AG04449 (cell line): ENCODE measurements at places on chromosomes 6 and 20.

- no peak for DNase-seq
Measured at GRCh38 chr6:11972806-11973205, 39.3 kb upstream of the HIVEP1 start.

- no peak for DNase-seq
Measured at GRCh38 chr6:56644366-56644765, 1.7 kb upstream of the DST start.

GRCh38 chr20:58154113-58154512 lies 74.3 kb downstream of the ANKRD60 start:
- DNase-seq = no peak

GRCh38 chr20:48719598-48720255 lies 108.1 kb downstream of the PREX1 start:
- DNase-seq = no peak

GRCh38 chr6:3418496-3419060 lies 38.3 kb downstream of the SLC22A23 start:
- DNase-seq = no peak

DNA sequence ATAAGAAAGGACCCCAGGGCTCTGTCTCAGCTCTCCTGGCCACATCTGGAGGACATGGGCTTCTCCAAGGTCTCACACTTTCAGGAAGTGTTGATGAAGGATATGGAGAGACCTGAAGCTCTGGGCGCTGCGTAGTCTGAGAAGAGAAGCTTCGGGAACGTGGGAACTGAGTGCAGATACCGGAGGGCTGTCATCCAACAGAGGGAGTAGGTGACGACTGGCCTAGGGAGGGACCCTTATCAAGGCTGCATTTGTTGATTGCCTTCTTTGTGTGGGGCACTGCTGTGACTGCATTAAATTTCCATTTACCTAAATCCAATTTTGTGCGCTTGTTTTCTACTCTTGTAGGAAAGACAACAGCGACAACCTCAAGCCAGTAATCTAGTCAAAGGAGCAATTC lies 63.4 kb downstream of the PLG start:
- DNase-seq = no peak

DNA sequence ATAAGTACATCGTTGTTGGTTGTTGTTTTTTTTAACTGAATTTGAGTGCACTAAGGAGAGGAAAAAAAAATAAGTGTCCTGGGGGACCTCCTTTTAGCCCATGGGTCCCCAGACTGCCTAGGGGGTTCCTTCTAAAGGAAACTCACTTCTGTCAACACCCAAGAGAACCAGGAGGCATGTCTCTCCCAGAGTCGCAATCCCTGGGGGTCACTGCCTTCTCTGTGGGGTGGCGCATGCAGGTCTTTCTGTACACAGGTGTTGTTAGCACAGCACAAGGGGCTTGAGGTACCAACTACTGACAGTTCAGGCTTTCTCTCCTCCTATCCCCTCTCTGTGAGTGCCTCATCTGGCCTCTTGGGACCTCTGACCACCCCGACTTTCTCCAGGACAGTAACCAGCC lies 7.3 kb upstream of the ARMC2 start:
- DNase-seq = no peak

GRCh38 chr6:96926425-96926824 lies 1.9 kb downstream of the KLHL32 start:
- no peak for DNase-seq

- DNase-seq = no peak
Measured at GRCh38 chr6:44485601-44486401, 98.3 kb downstream of the CDC5L start.

DNA sequence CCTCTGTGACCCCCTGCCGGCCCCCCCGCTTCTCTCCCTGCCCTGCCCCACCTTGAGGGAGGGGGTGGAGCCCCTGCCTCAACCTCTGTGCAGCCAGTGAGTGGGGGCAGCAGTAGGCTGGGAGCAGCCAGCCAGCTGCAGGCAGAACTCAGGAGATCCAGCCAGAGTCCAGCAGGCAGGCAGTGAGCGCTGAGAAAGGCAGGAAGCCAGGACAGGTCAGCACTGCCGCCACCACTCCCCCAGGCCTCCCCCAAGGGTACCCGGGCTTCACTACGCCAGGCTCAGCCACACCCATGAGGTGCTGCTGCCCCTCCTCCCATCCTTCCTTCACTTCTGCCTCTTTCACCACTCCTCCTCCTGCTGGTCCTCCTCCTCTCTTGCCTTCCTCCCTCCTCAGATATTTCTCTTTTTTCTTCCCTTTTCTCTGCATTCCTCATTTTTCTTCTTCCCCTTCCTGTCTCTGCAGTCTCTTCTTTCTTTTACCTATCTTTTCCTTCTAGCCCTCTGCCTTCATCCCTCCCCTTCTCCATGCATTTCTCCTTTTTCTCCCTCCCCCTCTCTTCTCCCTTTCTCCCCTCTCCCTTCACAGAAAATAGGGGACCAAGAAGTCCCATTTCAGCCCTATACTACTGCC lies 11.5 kb downstream of the TMEM63B start:
- DNase-seq = no peak

- DNase-seq = no peak
Measured at GRCh38 chr20:16098890-16099639, 474.2 kb downstream of the KIF16B start.

DNA sequence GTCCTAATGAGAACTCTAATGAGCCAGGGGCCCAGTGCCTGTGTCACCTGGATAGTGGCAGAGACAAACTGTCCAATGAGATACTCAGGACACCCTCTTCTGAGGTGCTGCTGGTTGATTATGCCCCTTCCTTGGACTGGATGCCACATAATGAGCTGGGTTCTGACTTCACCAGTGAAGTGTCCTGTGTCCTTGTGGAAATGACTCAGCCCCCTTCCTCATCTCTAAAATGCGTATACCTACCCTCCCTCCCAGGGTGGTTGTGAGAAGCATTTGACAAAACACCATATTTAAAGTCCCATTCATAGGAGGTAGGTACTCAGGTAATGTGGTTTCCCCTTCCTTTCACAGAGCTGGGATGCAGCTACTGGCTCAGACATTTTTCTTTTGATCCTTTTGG lies 28.4 kb upstream of the RNF24 start:
- no peak for DNase-seq

- no peak for DNase-seq
Measured at GRCh38 chr6:136086686-136087085, 163.4 kb downstream of the MTFR2 start.

DNA sequence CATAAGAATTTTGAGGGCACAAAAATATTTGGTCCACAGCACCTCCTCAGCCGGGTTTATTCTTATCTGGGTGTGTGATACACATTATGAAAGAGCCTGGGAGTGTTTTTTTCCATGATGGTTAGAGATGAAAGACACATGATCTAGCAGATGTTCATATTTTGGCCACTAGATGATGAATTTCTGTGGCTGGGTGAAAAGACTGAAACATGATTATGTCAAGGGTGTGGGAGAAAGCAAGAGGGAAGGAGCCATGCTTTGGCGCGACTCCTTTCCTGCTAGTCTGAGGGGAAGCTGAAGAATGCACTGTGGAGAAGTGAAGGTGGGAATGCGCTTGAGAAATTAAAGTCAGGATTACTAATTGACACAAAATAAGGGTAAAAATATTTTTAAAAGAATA lies 102.3 kb downstream of the SH3BGRL2 start:
- no peak for DNase-seq

DNA sequence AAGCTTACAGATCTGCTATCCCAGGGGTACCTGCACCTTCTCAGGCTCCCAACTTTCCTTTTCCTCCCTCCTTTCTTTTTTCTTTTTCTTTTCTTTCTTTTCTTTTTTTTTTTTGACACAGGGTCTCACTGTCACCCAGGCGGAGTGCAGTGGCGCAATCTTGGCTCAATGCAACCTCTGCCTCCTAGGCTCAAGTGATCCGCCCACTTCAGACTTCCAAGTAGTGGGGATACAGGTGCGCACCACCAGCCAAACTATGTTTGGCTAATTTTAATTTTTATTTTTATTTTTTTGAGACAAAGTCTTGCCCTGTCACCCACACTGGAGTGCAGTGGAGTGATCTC lies 36.0 kb downstream of the PIM1 start:
- no peak for DNase-seq

- DNase-seq = no peak
Measured at GRCh38 chr20:8389381-8390036, 257.4 kb downstream of the PLCB1 start.

- DNase-seq = no peak
Measured at GRCh38 chr20:36284751-36285150, 21.4 kb upstream of the DLGAP4 start.

DNA sequence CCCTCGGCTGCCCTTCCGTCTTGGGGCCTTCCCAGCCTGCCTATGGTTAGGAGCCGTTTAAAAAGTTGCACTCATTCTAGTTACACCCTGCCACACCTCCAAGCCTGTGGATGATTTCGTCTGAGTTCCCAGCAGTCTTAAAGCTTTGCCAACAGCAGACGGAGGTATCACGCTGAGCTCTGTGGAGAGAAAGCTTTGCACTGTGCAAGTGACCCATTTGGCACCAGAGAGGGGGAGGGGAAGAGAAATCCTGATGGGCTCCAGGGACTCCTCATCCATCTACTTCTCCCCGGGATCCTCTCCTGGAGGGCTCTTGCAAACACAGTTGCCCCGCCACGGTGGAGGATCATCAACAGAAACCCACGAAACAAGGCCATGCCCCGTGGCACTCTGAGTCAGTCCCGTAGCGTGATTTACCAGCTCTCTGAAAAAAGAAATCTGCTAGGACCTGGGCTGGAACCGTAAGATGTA lies 98.8 kb upstream of the CITED2 start:
- DNase-seq = no peak

GRCh38 chr20:7031222-7031621 lies 263.7 kb downstream of the BMP2 start:
- DNase-seq = no peak

GRCh38 chr6:11236076-11236750 lies 3.7 kb upstream of the NEDD9 start:
- DNase-seq = no peak

- no peak for DNase-seq
Measured at GRCh38 chr6:162970246-162970645, 242.5 kb downstream of the PACRG start.
